ENCODE measurements at places on chromosomes 7 and 10.

DNA sequence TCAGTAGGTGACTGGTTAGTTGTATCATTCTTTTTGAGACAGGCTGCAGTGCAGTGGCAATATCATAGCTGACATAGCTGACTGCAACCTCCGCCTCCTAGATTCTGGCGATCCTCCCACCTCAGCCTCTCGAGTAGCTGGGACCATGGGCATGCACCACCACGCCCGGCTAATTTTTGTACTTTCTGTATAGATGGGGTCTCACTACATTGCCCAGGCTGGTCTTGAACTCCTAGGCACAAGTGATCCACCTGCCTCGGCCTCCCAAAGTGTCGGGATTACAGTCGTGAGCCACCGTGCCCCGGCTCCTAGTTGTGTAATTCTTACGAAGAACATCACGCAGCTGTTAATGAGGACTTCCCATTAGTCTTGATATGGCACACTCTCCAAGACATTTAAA is 123.4 kb upstream of the VKORC1L1 start:
- no peak for DNase-seq

DNA sequence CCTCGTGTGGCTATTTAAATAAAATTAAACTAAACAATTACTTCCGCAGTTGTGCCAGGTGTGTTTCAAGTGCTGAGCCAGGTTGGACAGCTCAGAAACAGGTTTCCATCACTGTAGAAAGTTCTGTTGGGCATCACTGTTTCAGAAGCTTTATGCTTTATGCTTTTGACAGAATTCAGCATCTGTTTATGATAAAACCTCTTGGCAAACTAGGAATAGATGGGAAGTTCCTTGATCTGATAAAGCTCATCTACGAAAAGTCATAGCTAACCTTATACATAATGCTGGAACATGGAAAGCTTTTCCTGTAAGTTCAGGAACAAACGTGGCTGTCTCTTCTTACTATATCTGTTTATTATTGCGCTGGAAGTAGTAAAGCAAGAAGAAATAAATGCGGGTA is 143.4 kb downstream of the DOCK1 start:
- DNase-seq: no peak

DNA sequence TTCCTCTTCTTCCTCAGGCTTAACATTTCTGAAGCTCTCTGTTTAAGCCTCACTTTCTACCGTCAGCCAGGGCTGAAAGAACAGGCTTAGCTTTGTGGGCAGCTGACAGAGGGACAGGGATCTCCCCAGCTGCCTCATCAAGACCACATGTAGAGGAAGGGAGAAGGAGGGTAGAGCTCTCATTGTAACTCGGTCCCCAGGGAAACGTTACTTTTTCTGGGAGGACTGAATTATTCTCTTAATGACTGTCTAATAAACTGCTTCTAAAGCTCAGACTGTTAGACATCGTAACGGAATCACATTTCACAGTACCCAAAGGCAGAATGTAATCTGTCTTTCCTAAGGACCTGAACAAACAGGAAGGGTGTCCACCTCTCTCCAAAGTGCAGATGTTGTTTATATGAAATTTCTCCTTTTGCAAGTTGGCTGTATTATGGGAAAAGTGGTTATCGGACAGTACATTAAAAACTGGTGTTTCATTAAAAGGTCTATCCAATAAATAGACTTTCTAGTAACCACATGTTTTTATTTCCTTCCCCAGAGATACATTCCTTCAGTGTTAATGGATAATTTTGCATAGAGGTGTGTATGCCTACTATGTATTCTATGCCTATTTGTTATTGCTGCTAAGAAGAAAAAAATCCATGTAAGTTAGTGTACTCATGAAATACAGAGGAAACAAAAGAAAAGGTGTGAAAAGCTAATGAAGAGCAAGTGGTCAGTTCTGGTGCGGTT is 144.2 kb downstream of the CTTNBP2 start:
- DNase-seq: no peak

DNA sequence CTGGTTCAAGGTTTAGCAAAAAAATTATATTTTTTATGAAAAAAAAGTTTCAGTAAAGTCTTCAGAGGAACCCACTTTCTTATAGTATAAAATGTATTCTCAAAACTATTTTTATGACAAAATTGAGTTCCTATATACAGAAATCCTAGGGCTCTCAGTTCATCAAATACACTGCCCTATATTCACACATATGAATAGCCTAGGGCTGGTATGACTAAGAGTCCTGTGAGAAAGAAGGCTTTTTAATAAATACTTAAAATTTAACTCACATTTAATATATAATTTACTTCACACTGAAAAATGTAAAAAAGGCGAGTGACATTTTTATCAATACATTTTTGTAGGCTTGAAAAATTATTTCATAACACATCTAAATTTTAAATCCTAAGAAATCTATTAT is 16.6 kb downstream of the CHCHD3 start:
- DNase-seq: no peak

- DNase-seq: no peak
These were observed 35.9 kb upstream of the SEMA3A start for GRCh38 chr7:84230491-84230890.

- no peak for DNase-seq
These were observed 2.2 kb downstream of the BHLHA15 start for GRCh38 chr7:98213296-98213887.

GRCh38 chr7:10106609-10107008 is 867.1 kb upstream of the PHF14 start:
- DNase-seq: no peak

- DNase-seq: no peak
These were observed 45.1 kb upstream of the KCTD7 start for GRCh38 chr7:66583490-66584110.

GRCh38 chr10:22557321-22557720 is 157.1 kb downstream of the PIP4K2A start:
- DNase-seq: no peak

- no peak for DNase-seq
These were observed 221.6 kb downstream of the DGKI start for GRCh38 chr7:137625197-137625596.

- DNase-seq: no peak
These were observed 18.5 kb downstream of the MYH16 start for GRCh38 chr7:99290980-99291607.

GRCh38 chr7:6655636-6656385 is 18.7 kb downstream of the ZNF316 start:
- DNase-seq: peak; percentile 13

DNA sequence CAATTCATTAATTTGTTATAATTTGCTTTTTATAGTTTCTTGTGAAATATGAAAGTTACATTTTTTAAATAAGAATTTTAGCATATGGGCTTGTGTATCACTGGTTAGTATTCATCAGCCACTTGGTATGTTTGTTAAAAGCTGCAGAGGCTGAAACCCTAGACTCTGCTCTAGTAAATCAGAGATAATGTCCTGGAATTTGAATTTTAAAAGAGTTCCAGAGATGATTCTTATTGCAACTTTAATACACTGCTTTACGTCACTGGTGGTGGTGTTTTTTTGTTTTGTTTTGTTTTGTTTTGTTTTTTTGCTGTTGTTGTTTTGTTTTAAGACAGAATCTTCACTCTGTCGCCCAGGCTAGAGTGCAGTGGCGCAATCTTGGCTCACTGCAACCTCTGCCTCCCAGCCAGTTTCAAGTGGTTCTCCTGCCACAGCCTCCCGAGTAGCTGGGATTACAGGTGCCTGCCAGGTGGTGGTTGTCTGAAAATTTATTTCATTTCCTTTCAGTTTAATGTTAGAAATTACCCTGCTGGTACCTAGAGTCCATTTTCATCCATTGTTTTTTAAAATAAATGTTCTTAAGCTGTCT is 43.8 kb downstream of the PTPN12 start:
- DNase-seq: no peak

GRCh38 chr7:151405056-151405455 is 4.8 kb downstream of the WDR86 start:
- DNase-seq: no peak

- no peak for DNase-seq
These were observed 20.6 kb upstream of the KDM7A start for GRCh38 chr7:140197218-140197890.

DNA sequence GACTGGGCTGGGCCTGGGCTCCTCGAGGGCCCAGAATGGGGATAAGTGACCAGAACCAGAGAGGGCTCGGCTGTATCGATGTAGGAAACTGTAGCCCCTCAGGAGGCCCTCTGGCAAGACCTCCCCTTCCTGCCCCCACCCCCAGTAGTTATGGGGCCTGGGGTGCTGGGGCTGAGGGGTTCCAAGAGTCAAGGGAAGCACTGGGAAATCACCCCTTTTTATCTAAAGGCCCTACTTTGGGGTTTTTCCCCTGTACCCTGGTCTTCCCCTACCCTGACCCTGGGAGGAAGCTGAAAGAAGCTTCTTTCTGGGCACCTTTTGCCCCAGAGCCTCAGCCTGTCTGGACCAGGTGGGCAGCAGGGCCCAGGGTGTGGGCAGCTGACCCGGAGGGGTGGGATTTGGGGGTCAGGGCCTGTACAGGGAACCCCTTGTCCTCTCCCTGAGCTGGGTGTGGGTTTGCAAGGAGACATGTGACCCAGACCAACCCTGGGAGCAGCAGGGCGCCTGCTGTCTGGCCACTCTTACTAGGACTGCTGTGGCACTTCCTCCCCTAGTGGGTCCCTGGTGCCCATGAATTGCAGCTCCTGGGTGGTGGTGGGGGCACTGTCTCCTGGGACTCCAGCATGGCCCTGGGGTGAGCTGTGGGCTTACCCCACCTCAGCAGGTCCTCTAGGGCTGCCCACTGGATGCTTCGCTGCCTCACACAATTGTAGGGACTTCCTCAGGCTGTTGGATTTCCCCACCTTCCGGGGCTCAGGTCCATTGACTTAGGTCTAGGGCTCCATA is 1.5 kb downstream of the IRF5 start:
- no peak for DNase-seq

DNA sequence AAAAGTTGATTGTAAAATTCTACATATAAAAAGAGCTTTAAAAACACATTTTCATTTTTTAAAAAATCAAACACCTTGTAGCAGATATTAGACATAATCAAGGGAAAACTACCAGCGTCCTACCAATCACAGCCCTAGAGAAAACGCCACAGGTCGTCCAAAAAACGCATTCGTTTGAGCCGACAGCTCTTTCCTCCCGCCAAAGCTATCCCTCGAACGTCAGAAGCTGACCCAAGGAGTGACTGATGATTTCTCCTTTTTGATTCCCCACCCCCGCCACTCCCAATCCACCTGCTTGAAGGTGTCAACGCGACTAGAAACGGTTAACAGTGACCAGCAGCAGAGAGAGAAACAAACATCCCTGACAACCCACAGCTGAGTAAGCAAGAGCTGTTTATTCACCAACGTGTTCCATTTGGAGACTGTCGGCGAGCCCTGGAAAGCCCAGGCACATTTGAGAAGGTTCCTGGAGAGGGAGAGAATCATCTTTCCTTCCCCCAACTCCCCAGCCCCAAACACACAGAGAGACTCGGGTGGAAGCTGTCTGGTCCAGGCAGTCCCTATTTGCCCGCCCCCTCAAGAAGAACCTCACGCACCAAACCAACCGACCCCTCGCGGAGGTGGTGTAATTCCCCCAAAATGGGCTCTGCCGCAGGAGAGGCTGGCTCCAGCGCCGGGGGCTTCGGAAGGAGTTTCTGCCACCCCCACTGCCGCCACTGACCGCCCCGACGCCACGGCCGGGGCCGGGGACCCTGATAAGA is 622 bp downstream of the CPEB3 start:
- DNase-seq: no peak

- no peak for DNase-seq
These were observed 14.8 kb downstream of the GRIFIN start for GRCh38 chr7:2461268-2462026.

GRCh38 chr10:118790058-118790457 is 35.3 kb upstream of the CACUL1 start:
- DNase-seq: no peak

DNA sequence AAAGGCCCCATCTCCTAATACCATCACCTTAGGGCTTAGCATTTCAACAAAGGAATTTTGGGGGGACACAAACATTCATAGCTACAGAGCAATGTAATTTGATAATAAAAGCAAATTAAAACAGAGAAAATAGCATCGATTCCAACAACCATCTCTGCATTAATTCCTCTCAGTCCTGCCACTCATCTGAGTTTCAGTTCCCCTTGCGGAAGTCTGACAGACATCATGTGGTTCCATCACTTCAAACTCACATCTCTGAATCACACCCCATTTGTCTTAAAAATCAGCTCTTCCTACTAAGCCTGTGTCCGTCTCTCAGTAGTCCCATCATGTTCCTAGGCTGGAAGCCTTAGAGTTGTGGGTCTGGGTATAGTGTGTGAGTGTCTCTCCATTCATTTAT is 3.6 kb downstream of the ADCK2 start:
- no peak for DNase-seq

- DNase-seq: no peak
These were observed 6.2 kb upstream of the MRC1 start for GRCh38 chr10:17802976-17803375.

DNA sequence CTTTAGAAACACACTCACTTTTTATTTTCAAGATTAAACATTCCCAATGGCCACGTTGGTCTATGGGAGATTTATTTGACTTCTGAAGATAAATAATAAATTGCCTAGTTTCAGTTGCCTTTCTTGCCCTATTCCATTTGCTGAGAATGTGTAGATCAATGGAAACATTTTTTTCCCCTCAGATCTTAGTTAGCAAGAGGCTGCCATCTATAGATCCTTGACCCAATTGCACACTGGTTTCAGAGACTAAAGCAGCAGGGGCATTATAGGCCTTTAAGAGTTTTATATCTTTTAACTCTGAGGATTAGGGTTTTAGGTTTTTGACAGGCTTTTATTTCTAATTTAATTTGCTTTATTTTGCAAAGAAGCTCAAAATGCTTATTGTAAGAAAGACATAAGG is 163.2 kb upstream of the GPR26 start:
- no peak for DNase-seq

- no peak for DNase-seq
These were observed 18.2 kb downstream of the COL17A1 start for GRCh38 chr10:104067525-104067924.

DNA sequence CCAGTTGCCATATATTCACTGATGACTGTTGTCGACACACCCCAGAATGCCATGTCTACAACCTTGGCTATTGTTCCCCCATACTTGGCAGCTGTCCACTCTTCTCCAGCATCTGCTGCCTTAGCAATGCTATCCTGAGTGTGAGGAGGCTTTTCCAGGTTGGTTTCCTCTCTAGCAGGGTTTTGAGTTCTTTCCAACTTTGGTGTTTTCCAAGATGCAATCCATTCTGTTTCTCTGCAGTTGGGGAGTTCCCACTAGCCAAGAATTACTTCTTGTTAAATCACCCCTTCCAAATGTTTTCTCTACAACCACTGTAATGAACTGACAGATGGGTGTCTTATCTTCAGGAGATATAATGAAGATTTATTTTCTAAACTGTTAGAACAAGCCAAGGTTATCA is 617.4 kb downstream of the CCSER2 start:
- no peak for DNase-seq
